ENCODE measurements at places on chromosomes 7 and 10.
A peak's percentile ranks its signal among the peaks of the same experiment; 100 is the strongest.

DNA sequence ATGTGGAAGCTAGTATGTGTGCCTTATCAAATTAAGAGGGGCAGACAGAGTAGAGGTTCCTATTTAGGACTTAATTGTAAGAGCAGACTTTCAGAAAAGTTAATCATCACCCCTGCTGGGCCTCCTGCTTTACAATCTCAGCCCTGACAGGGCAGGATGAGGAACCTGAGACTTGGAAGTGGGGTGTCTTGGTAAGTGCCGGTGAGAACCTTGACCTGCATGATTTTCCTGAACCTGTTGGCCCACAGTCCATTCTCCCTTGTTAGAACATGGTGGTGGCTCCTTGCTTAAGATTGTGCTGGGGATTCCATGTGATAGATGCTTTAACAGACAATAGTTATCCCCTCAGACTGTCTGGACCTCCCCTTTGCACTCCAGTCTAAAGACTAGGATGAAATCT lies 141.7 kb upstream of the TMEM72 start:
- DNase-seq, result no peak

DNA sequence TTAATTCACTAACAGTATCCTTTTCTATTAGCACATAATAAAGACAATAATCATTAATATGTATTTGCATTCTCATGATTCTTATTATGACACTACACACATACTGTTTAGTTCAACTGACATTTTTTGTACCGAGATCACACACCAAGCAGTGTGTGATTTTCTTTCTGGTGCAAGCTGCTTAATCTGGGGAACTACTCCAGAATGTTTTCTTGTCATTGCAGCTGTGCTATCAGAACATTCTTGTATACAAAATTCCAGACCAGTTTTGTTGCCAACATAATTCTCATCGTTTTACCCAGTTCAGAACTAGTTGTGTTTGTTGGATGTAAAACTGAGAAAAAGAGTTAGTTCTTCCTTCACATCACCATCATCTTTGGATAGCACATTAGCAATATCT lies 37.4 kb downstream of the VKORC1L1 start:
- DNase-seq, result no peak

- DNase-seq, result no peak
Observed at GRCh38 chr10:114271075-114271778, 32.2 kb downstream of the VWA2 start.

- DNase-seq, result no peak
Observed at GRCh38 chr7:2015251-2015871, 217.4 kb downstream of the MAD1L1 start.

- DNase-seq, result no peak
Observed at GRCh38 chr7:106916679-106917078, 51.6 kb downstream of the PIK3CG start.

- no peak for DNase-seq
Observed at GRCh38 chr10:121307411-121307980, 290.7 kb downstream of the FGFR2 start.

DNA sequence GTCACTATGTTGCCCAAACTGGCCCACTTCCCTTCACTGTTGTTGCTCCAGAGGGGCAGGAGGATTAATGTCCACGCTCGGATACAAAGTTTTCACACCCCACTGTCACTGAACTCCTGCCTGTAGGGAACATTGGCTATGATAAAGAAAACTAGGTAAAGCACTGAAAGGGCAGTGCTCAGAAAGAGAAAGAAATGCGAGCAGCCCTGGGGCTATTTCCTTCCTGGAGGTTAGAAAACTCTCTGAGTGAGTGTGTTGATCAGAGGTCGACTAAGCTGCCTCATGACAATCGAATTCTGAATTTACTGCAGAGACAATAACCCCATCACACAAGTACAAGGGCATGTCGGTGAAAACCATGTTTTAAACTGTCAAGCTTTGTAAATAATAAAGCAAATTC lies 227.2 kb upstream of the PITRM1 start:
- DNase-seq, result no peak

GRCh38 chr7:150629347-150629746 lies 2.8 kb downstream of the GIMAP6 start:
- no peak for DNase-seq

- no peak for DNase-seq
Observed at GRCh38 chr10:81524467-81524866, 350.5 kb upstream of the NRG3 start.

DNA sequence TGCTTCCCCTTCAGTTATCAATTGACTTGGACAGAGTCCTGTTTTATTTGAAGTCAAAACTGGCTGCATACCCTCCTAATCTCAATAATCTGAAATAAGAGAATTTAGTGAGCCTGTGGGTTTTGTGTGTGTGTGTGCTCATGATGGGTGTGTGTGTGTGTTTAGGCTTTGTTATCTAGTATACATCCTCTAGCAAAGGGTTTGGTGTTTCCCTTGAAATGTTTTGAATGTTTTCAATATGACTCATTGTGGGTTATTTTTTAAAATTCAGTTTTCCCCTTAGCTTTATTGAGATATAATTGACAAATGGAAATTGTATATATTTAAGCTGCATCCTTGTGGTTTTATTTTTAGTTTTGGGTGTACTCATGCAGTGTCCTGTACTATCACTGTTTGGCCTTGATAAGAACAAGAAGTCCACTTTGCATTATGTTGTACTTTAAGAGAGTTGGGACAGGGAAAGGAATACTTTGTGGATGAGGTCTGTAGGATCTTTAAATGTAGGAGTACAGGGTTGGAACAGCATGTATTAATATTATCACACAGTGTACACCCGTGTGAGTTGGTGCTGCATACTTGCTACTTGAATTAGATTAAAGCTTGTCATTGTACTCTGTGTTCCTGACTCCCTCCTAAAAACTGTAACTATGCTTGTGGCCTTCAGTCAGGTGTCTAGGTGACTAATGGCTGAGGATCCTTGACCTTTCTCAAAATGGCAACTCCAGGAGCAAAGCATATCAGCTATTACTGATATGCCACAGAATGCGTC lies 58.3 kb downstream of the VCL start:
- DNase-seq, result peak; percentile 37

DNA sequence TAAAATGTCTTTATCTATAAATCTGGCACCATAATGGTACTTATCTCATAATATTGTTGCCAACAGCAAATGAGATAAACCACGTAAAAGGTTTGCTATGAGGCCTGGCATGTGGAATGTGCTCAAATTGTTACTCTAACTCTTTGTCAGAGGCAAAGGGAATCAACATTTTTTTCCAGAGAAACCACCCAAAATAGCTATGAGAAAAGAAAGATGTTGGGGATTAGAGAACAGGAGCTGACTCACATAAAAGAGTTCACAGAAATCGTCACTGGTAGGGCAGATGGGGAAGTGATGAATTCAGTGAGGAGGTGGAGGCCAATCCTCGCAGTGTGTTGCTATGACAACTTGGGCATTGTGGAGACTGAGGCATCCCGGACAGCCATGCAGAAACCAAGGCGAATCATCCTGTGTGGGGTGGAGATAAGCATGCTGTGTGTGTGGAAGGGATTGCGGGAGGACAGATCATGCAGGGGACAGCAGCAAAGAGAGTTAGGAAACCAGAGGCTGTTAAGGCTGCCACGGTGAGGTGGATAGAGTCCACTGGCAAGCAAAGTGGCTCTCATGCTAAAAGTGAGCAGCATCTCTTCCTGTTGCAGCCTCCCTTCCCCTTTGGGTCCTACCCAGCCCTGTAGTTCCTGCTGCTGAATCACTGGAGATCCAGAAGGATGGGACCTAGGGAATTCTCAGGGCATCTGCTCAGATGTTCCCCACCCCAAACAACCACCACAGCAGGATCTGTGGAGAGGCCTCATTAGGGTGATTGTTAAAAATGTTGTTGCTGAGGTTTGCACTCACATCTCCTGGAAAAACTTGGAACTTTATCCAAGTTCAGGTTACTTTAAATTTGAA lies 103.9 kb downstream of the CUBN start:
- DNase-seq, result peak; percentile 21
